ENCODE measurements at places on chromosomes 1 and 21. TPM values are rescaled to one million over a fixed set of nuclear protein-coding genes. Genes with fewer than 3 reads are reported as not detected.
A peak's percentile ranks its signal among the peaks of the same experiment; 100 is the strongest.

DNA sequence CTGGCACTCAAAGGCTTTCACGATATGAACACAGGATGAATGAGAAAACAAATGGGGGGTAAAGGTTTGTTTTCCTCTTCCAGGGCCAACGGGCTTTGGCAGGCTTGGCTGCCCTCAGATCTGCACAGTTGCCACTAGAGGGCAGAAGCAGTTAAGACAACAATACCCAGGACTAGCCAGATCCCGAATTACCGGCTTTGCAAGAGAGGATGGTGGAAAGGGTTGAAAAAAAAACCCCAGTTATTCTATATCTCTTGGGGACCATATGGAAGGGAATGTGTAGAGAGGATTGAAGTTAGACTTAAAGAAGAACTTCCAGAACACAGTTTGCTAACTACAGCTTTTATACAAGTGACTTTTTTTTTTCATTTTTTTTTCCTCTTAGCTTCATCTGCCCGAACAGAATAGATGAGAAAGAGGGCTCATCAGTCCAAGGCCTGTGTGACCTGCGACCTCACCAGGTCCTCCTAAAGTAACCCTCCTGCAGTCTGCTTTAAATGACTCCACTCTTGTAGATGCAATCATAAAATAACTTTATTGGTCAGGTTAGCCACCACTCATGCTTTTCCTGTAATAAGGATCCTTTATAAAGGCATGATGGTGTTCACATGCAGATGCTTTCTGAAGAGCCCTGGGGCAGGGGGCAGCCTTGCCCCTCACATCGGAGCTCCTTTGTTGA is 10.7 kb downstream of the FMOD start:
- H3K4me1 ChIP-seq, result peaks cover 31% of the 10 kb centered on the region
- H3K27ac ChIP-seq, result peak overlapping the region; percentile 73
- DNase-seq, result peak; percentile 37
- no peak overlapping the region for H3K4me3 ChIP-seq
- H3K27me3 ChIP-seq, result peaks cover 42% of the 10 kb centered on the region

- DNase-seq, result peak; percentile 12
- no peaks in the 10 kb centered on the region for H3K27me3 ChIP-seq
- peak overlapping the region; percentile 100 for H3K4me3 ChIP-seq
- H3K4me1 ChIP-seq, result peaks cover 42% of the 10 kb centered on the region
- peak overlapping the region; percentile 99 for H3K27ac ChIP-seq
- no peaks in the 10 kb centered on the region for H3K36me3 ChIP-seq
Observed at GRCh38 chr1:113905435-113905861, 322 bp downstream of the DCLRE1B start.

The CDCA8 gene
- 0.70 TPM for total RNA-seq

The LCE1C gene
- not detected for total RNA-seq

The HNRNPR gene
- total RNA-seq, result 104 TPM

The TRIM46 gene
- 9.8 TPM for total RNA-seq

DNA sequence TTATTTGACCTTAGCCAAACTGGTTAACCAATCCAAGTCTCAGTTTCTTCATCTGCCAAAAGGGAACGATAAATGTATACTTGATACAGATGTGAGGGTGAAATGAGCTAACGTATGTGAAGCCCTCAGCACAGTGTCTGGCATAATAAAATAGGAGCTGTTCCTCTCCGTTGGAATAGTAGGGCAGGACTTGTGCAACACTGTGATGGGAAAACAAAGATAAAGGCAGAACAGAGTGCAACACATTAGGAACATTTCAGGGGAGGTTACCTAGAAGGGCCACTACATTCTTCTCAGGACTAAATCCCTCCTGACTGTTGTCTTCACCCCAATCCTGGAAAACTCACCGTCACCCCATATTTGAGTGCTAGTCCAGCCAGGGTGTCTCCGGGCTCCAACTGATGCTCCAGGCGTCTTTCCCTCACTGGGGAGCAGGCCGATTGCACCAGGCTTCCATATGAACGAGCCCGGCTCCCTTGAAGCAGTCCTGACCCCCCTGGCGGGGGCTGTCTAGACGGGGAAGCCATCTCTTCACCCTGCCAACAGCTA is 896 bp downstream of the LYSMD1 start:
- H3K36me3 ChIP-seq, result peaks cover 9% of the 10 kb centered on the region
- DNase-seq, result no peak
- peaks cover 32% of the 10 kb centered on the region for H3K4me1 ChIP-seq
- peak overlapping the region; percentile 88 for H3K27ac ChIP-seq

DNA sequence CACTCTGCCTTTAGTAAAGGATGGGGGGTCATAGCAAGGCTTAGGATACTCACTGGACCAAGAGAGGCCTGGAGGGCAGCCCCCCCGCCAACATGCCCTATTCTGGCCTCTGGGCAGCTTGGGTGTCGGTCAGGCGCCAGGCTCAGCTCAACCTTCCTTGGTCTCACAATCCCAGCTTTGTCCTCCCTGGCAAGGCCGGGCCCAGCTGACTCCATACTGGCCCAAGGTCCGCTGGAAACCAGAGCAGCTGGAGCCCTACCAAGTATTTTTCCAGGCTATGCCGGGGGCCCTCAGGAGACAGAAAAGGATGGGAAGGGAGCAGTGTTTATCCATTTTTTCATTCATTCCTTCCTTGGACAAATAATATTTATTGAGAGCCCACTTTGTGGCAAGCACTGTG is 6.2 kb downstream of the FBXO2 start:
- no peaks in the 10 kb centered on the region for H3K36me3 ChIP-seq
- no peaks in the 10 kb centered on the region for H3K27me3 ChIP-seq
- H3K4me3 ChIP-seq, result no peak overlapping the region
- DNase-seq, result no peak
- peaks cover 12% of the 10 kb centered on the region for H3K4me1 ChIP-seq

The RGS13 gene
- total RNA-seq, result 0.05 TPM

The NOTCH2 gene
- 71.2 TPM for total RNA-seq

DNA sequence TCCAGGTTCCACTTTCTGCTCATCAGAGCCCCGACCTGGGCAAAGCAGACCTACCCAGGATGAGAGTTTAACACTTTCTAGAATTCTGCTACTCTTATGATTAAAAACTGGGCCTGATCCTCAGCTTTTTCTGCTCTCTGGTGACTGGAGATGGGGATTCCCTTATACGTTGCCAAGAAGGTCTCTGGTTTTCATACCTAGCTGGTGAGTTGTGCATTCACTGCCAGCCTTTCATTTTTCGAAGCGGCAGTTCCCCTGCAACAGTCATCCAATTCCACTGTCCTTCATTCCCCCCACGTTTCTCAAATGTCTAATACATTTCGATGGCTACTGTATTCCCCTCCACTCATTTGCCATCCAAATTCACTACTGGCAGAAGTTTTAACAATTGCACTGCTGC is 135.3 kb downstream of the ADSS2 start:
- H3K4me3 ChIP-seq, result no peak overlapping the region
- no peak overlapping the region for H3K27ac ChIP-seq
- H3K27me3 ChIP-seq, result no peaks in the 10 kb centered on the region
- DNase-seq, result no peak
- peaks cover 2% of the 10 kb centered on the region for H3K36me3 ChIP-seq

GRCh38 chr1:34406377-34406776 is 229.7 kb downstream of the C1orf94 start:
- no peak overlapping the region for H3K27ac ChIP-seq
- H3K4me3 ChIP-seq, result no peak overlapping the region
- no peaks in the 10 kb centered on the region for H3K4me1 ChIP-seq
- no peak for DNase-seq

DNA sequence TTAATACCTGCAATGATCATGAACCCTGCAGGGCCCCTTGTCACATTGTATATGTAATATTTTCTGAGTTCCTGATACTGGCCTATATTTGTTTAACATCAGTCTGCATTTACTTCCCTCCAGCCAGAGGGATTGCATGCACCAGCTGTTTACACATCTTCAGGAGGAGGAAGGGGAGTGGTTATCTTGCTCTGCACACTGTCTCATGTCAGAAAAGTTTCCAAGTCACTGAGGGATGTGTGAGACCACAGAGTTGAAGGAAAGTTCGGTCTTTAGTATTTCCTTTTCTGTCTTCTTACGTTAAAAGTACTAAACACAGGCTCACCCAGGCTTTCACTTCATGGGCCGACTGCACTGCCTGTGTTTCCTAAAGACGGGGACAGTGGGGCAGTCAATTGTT is 574.1 kb downstream of the LMO4 start:
- no peak overlapping the region for H3K27ac ChIP-seq
- H3K27me3 ChIP-seq, result peaks cover 26% of the 10 kb centered on the region
- no peak overlapping the region for H3K4me3 ChIP-seq

DNA sequence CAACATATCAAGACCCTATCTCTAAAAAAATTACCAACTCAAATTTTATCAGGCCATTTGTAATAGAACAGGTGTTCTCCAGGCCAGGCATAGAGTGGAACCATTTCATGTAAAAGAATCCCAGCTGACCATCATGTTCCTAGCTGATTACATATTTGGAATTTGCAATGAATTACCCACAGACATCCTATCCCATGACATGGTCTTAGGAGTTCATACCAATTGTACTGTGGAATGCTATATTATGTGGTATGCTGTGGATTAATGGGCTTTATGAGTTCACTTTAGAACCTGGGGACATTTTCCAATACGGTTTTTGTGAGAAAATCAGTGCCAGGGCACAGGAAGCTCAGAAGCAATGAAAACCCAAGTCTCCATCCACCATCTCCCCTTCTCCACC is 110.3 kb downstream of the ZNF281 start:
- peaks cover 3% of the 10 kb centered on the region for H3K36me3 ChIP-seq
- H3K4me1 ChIP-seq, result peaks cover 12% of the 10 kb centered on the region
- H3K27me3 ChIP-seq, result peaks cover 6% of the 10 kb centered on the region
- H3K27ac ChIP-seq, result no peak overlapping the region
- H3K4me3 ChIP-seq, result no peak overlapping the region
- no peak for DNase-seq

DNA sequence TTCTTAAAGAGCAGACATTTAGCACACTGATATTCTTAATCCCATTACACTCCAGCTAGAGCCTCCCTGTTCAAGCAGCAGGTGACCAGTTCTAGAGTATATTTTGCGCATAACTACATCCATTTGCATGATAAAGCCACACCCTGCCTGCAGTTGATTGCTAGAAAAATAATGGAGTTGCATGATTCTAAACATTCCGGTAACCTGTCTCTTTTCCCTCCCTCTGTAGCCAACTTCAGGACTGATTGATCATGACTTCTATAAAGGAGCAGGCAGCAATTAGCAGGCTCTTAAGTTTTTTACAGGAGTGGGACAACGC is 14.9 kb downstream of the ARMH1 start:
- H3K27me3 ChIP-seq, result peaks cover 18% of the 10 kb centered on the region
- H3K4me1 ChIP-seq, result peaks cover 6% of the 10 kb centered on the region
- no peak overlapping the region for H3K27ac ChIP-seq

DNA sequence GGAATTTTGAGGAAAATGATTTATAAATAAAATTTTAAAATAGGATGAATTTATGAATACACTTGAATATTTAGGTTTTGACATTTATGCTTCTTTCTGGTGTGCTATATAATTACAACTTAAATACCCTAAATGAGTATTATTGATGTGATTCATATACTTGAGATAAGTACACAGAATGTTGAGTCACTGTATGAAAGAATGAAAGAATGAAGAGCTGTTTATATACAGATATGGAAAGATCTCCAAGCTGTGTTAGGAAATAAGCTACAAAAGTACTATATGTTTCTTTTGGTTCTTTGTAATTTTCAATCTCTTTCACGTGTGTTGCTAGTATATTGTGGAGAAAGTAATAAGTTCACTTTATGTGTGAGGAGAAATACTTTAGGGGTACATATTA is 147.2 kb downstream of the RASAL2 start:
- no peak overlapping the region for H3K4me3 ChIP-seq
- no peak for DNase-seq
- H3K36me3 ChIP-seq, result no peaks in the 10 kb centered on the region
- no peaks in the 10 kb centered on the region for H3K4me1 ChIP-seq

DNA sequence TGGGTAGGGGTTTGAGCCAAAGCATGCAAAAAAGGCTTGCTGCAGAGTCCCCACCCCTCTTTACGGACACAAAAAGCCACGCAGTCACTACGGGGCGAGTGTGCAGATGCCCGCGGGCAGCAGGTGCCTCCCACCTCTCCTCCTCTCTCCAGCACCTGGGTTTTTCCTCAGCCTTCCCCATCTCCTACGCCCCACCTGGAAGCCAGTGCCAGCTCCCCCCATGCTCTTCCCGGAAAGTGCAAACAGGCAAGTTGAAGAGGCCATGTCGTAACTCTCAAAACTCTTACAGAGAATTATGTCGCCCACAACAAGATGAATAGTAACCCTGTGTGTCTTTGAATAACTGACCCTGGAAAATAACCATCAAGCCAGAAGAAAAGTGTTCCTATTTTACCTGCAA is 82.5 kb downstream of the PDE9A start:
- H3K27ac ChIP-seq, result peak overlapping the region; percentile 99
- no peaks in the 10 kb centered on the region for H3K27me3 ChIP-seq
- no peak for DNase-seq
- peaks cover 2% of the 10 kb centered on the region for H3K36me3 ChIP-seq
- peaks cover 47% of the 10 kb centered on the region for H3K4me1 ChIP-seq

- no peak overlapping the region for H3K4me3 ChIP-seq
- H3K36me3 ChIP-seq, result no peaks in the 10 kb centered on the region
- no peak for DNase-seq
- no peaks in the 10 kb centered on the region for H3K27me3 ChIP-seq
Observed at GRCh38 chr1:14682941-14683621, 84.6 kb downstream of the KAZN start.

The EXTL1 gene
- total RNA-seq, result not detected

DNA sequence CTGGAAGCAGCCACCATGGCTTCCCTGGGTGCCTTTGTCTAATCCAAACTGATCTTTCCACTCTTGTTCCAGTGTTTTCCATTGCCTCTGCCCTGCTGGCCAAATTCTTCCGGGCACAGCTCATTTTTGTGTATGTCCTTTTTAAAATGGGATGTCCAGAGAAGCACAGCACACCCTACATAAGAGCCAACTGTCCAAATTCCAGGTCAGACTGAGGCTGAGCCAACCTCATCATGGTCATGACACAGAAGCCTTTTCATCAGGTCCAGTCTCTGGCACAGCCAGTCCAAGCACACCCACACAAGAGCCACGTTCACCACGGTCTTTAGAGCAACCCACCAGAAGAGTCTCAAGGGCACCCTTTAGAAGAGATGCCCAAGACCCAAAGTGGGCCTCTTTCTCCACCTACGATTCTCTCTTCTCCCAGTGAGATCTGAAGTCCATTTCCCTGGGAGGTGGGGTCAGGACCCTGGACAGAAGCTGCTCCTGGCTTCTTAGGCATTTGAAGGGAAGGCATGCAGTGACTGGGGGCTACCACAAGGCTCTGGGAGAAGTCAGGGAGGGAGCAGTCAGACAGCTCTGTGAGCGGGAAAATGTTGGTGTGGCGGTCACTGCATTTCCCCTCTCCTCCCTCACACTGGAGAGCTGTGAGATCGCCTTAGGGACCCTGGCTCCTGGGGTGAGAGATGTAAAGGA is 53.2 kb downstream of the SYT2 start:
- H3K36me3 ChIP-seq, result peaks cover 2% of the 10 kb centered on the region
- H3K27ac ChIP-seq, result no peak overlapping the region
- H3K27me3 ChIP-seq, result peaks cover 64% of the 10 kb centered on the region
- peaks cover 4% of the 10 kb centered on the region for H3K4me1 ChIP-seq

The HSF2BP gene
- total RNA-seq, result 0.37 TPM

DNA sequence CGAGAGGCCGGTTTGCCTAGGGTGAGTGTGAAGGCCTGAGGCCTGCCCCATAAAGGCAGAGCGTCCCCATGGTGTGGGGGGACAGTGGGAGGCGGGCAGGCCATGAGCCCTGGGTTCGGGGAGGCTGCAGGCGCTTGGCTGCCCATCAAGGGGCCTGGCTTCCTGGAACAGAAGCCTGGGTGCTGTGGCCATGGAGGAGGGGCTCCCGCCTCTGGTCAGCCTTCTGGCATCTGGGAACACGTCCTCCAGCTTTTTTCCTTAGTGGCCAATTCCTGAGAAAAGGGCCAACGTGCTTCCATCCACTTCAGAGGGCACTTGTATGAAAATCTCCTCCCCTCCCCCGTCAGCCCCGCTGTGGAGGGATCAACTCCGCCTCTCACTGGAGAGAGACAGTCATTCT is 58.7 kb downstream of the PRDM16 start:
- no peak overlapping the region for H3K27ac ChIP-seq
- H3K36me3 ChIP-seq, result no peaks in the 10 kb centered on the region
- H3K4me3 ChIP-seq, result no peak overlapping the region
- no peak for DNase-seq

All from T-helper 17 cell (primary cell).